ENCODE measurements at places on chromosomes 5 and 9.

GRCh38 chr5:152378730-152379129, 26.3 kb downstream of the NMUR2 start:
- no peak for DNase-seq

DNA sequence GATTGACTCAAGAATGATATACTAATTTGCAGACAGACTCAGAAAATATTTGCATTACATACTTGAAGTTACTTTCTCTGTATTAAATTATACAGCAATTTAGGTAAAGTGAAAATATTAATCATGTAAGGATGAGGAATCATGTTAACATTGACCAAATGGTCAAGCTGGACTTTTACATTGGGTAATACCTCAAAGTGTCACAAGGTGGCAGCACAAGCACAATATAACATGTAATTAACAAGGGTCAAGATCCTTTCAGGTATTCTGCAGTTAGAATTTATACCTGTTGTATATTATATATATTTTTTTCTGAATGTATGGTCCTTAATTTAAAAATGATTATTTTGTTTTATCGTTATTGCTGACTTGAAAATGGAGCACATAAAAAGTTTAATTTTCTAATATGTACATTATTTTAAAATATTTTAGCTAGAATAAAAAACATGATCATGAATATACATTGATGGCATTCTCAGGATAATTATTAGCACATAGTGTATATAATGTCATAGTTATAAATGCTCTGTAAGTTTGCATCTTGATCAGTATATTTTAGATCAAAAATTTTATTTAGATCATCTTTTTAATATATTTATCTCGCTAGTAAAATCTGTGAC, 8.6 kb downstream of the HAPLN1 start:
- no peak for DNase-seq

DNA sequence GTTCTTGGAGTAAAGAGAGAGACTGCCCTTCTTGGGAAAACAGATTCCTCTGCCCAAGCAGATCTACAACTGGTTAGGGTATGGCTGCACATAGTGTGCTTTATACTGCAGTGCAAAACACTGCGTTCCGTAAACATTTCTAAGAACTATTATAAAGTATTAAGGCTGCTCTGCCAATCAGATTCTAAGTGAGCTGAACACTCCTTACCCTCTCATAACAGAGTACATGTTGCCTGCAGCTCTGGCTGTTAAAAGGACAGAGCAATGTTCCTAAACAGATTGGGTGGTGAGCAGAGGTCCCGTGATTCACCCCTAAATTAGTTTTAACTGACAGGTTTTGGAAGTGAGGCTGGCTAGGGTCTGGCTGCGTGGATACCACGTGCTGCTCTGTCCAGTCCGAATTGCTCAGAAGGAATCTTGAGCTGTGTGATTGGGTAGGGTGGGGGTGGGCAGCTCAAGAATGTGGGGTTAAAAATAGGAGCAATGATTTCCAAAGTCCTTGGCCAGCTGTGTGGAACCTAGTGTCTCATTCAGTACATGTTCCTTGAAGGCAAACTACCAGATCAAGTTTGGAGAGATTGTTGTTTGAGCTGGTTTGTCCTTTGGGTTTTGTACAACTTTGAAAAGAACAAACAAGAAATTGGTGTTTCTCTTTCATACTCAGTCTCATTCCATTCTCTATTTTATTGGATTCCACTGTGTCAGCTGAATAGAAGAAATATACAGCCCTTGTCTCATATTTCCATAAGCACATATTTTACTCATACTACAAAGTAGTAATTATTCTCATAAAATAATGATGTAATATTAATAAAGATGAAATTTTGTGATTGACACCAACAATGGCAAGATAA, 497.6 kb upstream of the CD180 start:
- DNase-seq, result no peak

- DNase-seq, result no peak
Measured at GRCh38 chr9:124562328-124562727, 55.1 kb upstream of the NR5A1 start.

- no peak for DNase-seq
Measured at GRCh38 chr9:137194388-137194787, 5.9 kb downstream of the SSNA1 start.

DNA sequence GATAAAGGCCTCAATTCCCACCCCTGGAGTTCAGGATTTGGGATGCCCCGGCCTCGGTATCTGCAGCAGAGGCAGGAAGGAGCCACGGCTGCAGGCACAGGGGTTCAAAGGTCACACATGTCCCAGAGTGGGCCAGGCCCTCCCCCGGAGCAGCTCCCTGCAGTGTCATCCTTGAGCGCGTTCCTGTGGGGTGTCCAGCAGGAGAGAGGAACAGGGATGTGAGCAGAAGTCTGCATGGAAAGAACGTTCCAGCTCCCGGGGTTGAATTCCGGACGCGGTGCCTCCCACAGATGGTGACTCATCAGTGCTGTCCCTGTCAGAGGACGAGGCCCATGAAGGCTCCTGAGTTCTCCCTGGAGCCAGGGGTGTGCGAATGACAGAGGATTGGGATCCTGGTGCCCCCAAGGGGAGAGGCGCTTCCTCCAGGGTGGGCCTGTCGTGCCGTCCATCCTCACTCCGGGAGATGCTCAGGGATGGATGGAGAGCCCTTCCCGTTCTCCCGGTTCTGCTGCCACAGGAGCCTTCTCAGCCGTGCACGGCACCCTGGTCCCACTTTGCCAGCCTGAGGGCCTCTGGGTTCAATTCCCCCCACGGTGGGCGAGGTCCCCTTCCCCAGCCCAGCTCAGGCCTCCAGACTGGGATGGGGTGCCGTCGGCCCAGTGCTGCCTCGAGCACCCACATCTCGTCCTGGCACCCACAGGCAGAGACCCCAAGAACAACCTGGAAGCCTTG, 3.1 kb downstream of the LCN1 start:
- no peak for DNase-seq

DNA sequence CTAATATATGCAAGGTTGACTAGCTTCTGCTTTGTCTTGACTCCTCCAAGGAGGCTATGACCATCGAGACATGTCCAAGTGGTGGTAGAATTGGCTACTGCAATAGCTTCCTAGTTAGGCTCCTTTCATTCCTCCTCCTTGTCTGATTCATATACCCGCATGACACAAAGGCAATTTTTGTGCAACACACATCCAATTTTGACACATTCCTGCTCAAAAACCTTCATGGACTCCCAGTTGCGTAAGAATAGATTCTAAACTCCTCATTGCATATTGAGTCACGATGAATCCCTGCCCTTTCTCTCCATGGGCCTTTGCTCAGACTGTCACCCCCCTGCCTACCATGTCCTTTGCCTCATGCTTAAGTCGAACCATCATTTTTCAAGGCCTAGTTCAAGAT, 344.5 kb downstream of the ACTL7B start:
- DNase-seq, result no peak
